Thyroid gland (tissue), 4 donors: ENCODE measurements at places on chromosomes 4 and X.
A peak's percentile ranks its signal among the peaks of the same experiment; 100 is the strongest.

DNA sequence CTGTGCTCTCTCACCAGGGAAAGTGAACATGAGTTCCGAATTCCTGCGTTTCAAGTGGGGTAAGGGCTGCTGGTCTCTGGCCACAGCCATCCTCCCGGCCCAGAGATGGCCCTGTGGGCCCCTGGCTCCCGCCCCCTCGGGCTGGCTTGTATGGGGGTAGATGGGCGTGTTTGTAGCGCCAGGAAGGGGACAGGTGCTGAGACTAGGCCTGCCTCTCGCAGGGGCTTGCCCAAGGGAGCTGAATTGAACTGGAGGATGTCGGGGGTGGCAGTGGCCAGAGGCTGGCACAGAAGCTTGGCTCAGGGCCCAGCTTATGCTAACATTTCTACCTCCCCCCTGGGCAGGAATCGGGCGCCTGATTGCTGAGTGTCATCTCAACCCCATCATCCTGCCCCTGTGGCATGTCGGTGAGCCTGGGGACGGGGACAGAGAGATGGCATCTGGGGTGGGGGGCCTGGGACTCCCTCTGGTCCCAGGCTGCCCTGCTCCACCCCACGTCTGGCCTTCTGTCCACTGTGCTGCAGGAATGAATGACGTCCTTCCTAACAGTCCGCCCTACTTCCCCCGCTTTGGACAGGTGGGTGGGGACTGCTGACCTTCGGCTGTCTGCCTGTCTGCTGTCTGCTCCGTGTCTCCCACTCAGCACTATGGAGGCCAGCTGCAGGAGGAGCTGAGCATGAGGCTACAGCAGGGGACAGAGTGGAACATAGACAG, 8.5 kb downstream of the TAFAZZIN start:
- DNase-seq = peak; percentile 64

DNA sequence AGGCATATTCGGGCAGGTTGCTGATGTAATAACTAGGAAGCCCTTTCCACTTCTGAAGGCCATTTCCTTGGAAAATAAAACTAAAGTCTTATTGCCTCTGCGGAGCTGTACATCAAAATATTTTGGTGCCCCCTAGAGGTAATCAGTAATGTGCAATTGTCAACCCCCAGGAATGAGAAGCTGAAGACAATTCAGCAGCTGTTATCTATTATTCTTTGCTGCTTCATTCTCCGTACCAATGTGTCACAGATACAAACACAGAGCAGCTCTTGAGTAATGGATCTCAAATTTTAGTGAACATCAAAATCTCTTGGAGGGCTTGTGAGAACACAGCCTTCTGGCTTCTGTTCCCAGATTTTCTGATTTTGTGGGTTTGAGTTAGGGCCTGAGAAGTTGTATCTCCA, 3.5 kb upstream of the SLIT2 start:
- DNase-seq = no peak

GRCh38 chr4:25654971-25655963, at the start of gene SLC34A2:
Gene SLC34A2 (plus strand): TSS chr4:25655851. CDS start chr4:25662501, 6,650 bp downstream.
- peak; percentile 52 for DNase-seq

GRCh38 chr4:98700656-98701055, 42.2 kb upstream of the TSPAN5 start:
- no peak for DNase-seq

DNA sequence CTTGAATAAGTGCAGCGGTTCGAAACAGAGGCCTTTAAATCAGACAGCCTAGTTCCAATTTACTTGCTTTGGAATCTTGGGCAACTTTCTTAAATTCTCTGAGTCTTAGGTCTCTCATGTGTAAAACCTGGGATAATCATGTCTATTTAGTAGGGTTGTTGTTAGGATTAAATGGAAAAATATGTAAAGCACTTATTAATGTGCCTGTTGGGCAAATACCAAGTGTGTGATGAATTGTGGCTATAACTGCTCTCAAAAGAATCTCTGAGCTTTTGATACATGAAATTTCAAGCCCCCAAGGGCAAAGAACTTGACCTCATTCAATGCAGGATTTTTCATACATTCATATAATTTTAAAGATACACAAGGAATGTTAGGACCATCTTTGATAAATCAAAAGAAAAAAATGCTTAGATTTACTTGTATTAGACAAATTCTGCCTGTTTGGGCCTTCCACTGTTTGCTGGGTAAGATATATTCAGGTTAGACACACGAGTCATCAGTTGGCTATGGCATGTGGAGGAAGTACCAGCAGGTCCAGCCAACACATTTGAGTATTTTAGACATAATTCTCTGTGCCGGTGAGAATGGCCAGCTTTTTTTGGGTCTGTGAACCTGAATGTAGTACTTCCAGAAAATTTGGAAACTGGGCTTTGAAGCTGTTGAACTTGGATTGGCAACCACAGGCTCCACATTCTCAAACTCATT, 241.4 kb upstream of the CNKSR2 start:
- DNase-seq = no peak

GRCh38 chrX:11458170-11458569, 165.0 kb downstream of the AMELX start:
- DNase-seq = peak; percentile 59

- peak; percentile 64 for DNase-seq
Measured at GRCh38 chr4:119046263-119046662, 89.4 kb upstream of the MYOZ2 start.

DNA sequence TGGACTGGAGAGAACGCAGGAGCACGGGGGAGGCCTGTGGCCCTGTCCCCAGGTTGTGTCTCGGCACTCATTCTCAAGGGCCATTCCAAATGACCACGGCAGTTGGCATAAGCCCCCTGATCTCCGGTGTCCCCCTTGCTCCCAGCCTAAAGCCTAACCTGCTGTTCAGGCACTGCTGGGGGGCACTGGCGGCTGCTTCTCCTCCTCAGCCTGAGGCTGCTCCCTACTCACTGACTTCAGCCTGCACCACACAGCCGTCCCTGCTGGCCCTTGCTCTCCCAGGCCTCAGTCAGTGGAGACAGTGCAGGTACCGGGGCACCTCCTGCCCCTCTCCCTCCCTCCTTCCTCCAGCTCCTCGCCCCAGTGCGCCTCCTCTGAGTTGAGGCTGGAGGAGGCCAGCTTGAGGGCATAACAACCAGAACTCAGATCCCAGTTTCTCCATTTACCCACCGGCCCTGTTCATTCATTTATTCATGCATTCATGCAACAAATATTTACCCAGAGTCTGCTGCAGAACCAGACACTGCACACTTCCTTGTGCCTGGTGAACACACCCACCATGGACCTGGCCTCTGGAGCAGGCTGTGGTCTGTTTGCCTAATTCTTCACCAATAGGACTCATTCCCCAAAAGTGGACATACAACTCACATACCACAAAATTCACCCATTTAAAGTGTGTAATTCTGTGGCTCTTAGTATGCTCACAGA, 65.0 kb downstream of the CPZ start:
- DNase-seq = no peak

- no peak for DNase-seq
Measured at GRCh38 chr4:17624821-17625220, 10.4 kb downstream of the MED28 start.

GRCh38 chr4:167595898-167596297, 361.6 kb upstream of the SPOCK3 start:
- no peak for DNase-seq

- no peak for DNase-seq
Measured at GRCh38 chrX:46727441-46727840, 31.5 kb downstream of the SLC9A7 start.

DNA sequence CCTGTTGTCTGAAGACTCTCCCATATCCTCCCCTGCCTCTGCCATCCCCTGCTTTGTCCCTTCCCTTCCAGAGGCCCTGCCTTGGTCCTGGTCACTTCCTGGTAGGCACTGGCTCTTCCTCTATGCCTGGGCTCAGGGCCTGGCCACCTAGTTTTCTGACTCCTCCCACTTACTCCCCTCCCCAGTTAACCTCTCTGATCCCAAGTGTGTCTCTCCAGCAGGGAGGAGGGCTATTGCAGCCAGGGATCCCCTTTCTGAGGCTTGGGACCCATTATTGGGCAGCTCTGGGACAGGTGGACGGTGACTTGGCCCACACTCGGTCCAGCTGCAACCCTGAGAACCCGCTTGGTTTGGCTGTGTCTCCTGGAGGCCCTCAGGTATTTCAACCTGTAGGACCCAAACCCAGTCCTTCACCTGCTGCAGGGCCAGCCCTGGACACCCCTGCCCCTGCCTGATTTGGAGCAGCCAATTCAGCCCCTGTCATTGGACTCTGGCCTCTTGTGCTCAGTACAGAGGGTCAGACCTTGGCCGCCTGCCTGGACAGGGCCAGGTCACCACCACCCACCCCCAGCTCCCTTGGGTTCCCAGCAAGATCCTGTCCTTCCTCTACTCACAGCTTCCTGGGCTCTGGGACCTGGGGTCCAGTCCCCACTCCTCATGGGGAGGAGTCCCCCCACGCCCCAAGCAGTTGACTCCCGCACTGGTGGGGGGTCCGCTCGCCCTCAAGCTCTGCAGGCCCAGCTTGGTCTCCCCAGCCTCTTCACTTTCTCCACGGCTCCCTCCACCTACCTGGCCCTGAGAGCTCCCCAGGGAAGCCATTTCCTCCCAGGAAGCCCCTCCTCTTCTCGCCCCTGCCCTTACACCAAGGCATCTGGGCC, 1.1 kb upstream of the SH3BP2 start:
- no peak for DNase-seq

DNA sequence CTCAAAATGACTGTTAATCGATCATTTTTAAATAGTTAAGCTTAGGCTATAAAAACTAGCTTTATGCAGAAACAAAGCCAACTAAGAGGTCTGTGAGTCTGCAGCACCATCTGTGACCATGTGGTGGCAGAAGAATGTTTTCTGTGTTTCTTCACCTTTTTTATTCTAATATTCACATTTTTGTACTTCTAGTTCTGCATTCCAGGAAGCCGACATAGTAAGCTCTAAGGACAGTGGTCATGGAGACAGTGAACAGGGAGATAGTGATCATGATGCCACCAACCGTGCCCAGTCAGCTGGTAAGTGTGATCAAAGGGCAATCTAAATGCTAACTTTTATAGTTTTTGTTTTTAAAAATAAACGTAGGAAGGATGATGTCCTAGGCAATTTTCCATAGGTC, 5.6 kb downstream of the PCDH10 start:
- peak; percentile 5 for DNase-seq

- DNase-seq = peak; percentile 62
Measured at GRCh38 chrX:16882169-16882568, 12.0 kb upstream of the RBBP7 start.

DNA sequence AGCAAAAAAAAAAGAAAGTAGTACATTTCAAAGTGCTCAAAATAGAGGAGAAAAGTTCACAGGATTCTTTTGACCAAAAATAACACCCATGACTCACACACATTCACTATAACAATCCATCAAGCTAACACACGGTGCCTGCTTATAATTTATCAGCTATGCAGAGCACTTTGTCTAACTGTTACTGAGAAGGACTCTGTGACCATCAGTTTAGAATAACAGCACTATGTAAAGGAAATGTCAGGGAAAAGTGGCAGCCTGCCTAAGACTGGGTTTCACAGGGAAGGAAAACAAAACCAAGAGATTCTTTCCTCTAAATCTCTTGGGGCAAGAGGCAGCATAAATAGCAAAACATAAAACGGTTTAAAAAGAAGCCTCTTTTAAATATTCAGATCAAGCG, 54.8 kb downstream of the CCDC149 start:
- no peak for DNase-seq

GRCh38 chr4:149645790-149646189, 169.9 kb downstream of the IQCM start:
- no peak for DNase-seq

DNA sequence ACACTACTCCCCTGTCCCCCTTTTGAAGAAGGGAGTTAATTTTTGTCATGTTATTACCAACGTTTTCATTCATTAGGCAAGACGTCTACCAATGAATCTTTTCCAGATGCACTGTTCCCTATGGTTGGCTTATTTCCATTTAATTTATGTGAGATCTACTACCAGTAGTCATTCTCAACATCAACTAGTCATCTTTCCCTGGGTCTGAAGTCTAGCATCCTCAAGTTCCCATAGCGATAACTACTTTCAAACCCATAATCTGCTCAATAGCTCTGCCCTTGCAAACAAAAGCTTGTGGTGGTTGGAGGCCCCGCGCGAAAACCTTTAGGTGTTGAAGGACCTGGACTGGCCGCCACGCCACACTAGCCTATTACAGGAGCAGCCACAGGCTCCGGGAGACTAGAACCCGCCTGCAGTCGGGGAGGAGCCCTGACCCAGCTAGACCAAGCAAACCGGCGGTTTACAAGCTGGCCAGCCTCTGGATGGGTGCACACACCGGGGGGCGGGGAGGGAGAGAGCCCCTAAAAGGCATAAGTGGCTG, 746 bp downstream of the PPAT start:
- no peak for DNase-seq

DNA sequence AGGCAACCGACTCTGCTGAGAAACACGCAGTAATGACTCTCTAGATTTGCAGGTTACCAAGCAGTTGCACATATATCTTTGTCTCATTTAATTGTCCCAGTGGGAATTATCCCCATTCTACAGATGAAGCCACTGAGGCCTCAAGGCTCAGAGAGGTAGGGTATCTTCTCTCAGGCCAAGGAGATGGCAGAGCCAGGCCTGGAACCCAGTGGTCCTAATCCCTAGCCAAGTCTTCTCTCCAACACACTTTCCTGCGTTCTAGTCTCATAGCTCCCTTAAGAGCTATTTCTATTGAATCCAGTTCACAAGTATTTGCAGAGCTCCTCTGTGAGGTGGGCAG, 181.3 kb upstream of the BCOR start:
- no peak for DNase-seq

DNA sequence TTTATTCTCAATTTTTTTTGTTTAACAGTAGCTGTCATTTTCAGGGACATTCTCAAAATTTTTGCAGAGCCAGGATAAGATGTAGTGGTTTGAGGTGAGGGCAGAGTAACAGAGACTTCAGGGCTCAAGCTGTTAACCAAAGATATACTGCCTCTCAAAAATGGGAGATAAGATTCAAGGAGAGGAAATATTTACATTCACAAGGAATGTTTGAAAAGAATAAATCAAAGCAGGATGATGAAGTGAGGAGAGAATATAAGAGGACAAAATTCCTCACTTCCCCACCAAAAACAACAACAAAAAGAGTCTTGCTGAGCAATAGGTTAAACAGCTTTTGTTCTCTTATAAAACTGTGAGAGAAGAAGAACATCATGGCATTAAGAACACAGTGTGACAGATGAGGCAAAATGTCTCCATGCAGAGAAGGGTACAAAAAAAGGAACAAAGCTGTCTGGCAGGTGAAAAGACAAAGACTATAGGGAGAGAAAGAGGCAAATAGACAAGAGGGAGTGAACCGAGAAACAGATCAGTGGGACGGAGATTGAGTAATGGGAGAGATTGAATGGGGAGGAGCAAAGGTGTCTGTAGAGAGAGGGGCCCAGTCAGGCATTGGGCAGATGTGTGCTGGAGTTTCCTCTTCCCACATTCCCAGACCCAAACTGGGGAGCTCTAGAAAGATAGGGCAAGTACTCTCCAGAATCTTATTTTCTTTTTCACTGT, 106.1 kb upstream of the TMEM150C start:
- no peak for DNase-seq

DNA sequence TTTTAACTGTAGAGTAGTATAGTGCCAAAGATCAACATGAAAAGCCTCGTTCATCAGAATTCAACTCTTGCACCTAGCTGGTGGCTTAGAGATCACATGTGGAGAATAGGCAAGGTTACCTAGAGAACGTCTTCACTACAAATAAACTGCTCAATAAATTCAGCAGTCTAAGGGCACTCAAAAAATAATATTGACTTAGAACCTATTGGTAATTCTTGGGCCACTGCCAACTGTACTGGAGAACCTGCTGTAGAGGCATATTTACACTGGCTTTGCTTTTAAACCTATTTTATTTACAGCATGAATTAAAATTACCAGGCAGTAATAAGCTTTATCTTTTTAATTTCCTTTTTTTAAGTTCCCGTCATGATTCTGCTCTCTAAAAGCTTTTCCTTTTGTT, 343.7 kb downstream of the PDHA2 start:
- no peak for DNase-seq

GRCh38 chr4:100644150-100644549, 126.3 kb upstream of the EMCN start:
- DNase-seq = no peak
